ENCODE measurements at places on chromosomes 5 and 9.
A peak's percentile ranks its signal among the peaks of the same experiment; 100 is the strongest.

- DNase-seq = no peak
Observed at GRCh38 chr9:137721479-137721878, 102.7 kb downstream of the EHMT1 start.

GRCh38 chr5:175201393-175201792 is 242.6 kb downstream of the DRD1 start:
- DNase-seq = no peak

DNA sequence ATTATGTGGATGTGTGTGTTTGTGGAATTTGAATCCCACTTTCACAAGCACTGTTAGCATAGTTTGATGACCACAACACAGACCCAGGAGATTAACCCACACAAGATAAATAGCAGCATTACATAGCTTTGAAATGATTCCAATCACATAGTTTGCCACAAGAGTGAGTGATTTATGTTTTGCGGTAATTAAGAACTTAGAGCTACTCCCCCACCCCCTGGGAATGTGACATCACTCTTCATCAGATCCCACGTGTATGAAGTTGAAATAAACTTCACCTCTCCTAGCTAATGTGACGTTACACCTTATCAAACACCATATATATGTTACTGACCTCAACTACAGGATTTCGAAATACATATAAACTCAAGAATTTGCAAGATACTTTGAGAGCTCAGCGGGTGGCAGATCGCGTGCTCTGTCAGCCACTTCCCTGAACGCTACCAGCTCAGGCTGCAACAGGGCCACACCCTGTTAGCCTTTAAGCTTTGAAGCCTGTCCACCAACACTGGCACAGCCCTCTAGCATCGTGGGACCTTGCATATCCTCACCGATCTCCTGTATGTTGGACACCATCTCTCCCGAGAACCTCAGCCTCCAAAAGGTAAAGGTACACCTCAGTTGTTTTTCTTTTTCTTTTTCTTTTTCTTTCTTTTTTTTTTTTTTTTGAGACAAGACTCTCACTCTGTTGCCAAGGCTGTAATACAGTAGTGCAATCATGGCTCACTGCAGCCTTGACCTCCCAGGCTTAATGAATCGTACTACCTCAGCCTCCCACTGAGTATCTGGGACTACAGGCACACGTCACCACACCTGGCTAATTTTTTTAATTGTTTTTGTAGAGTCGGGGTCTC is 1.7 kb upstream of the AGTPBP1 start:
- DNase-seq = peak; percentile 12

DNA sequence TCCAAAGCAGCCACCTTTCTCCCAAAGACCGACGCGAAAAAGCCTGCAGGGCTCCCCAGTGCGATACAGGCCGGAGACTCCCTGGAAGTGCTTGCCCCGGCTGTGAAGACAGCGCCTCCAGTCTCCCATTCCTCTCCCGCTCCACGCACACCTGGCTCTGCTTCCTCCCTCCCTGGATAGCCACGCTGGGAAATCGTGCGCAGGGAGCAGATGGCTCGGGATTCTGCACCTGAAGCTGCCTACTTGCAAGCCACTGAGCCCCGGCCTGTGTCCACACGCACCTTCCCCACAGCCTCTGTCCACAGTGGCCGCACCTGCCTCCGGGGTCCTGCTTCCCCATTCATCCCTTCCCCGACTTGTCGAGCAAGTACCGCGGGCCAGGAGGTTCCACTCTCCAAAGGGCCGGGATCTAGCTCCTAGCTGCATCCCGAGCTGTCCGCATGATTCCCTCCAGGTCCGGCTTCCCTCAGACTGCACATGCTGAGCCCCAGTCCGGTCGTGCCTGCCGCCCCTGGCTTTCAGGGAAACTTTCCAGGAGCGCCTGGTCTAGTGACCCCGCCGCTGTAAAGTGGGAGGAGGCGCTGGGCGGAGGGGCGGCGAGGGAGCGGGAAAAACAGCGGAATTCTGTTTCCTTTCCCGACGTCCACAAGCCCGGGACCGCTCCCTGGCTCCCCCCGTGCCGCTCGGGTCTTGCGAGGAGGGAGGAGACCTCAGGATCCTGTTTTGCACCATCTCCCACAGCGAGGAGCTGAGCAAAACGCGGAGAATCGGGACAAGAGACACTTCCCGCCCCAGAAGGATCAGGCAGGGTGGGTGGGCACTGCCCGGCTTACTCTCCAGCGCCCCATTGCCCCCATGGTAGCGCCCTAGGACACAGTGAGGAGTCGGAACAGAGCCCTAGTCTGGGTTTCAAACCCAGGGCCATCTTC is 2.0 kb downstream of the SEMA6A start:
- DNase-seq = no peak

GRCh38 chr5:93800988-93801811 is 59.8 kb upstream of the POU5F2 start:
- peak; percentile 32 for DNase-seq

- peak; percentile 36 for DNase-seq
Observed at GRCh38 chr5:113166261-113166660, 189.7 kb downstream of the DCP2 start.

GRCh38 chr5:65244031-65244430 is 237.7 kb downstream of the ADAMTS6 start:
- DNase-seq = no peak

- DNase-seq = no peak
Observed at GRCh38 chr5:164636456-164636855, 1131.0 kb downstream of the MAT2B start.

GRCh38 chr5:180598316-180598701 is 7.0 kb upstream of the SCGB3A1 start:
- no peak for DNase-seq

GRCh38 chr5:42749020-42749419 is 7.6 kb upstream of the CCDC152 start:
- DNase-seq = no peak

GRCh38 chr5:133241179-133242092 is 189.6 kb downstream of the HSPA4 start:
- DNase-seq = no peak

- DNase-seq = peak; percentile 61
Observed at GRCh38 chr9:18721267-18721994, 247.5 kb downstream of the ADAMTSL1 start.

- no peak for DNase-seq
Observed at GRCh38 chr5:41526699-41527098, 16.3 kb upstream of the PLCXD3 start.

DNA sequence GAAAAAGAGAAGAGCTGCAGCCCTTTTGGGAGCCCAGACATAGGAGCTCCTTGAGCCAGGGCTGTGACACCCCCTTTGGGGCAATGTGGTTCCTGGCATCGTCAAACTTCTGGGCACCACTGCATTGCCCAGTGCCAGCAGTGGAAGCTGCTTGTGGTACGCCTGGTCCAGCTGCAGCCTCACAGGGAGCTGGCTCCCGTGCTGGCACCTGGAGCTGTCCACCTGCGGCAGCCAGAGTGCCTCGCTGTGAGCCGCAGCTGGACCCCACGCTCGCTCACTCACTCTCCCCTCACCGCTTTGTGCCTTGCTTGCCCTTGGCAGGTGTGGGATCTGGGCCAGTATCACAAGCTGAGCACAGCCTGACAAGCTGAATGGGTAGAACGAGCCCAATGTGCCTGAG is 1150.8 kb upstream of the CDH6 start:
- DNase-seq = no peak

GRCh38 chr5:31581498-31582099 is 49.5 kb downstream of the C5orf22 start:
- peak; percentile 27 for DNase-seq

DNA sequence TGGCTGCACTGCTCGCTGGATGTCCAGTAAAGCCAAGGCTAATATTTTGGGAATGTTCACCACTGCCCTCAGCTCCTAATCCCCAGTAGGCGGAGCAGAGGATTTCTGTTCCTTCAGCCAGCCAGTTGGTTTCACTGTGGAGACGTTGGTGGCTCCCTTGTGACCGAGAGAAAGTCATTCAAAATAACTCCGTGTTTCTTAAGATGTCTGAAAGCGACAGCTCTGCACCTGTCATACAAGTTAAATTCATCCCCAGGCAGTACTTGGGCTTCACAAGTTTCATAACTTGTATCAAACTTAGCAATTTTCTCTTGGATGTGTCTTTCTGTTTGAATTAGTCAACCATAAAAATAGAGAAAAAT is 382 bp upstream of the CDKN2B start:
- DNase-seq = no peak

DNA sequence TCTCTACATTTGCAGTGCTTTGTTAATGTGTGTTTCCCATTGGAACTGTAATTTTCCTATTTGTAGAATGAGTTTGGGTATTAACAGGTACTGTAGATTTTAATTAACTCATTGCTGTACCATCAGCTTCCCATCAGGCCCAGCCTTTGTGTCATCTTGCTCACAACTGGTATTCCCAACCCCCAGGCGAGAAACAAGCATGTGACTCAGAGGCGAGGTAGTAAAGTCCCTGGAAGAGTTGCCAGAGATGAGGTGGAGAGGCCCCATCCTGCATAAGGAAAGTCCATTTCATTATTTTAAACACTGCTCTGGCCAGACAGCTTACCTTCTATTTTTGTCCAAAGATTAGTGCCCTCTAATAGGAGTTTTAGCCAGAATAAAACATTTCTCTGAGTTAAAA is 29.9 kb downstream of the ADCY2 start:
- no peak for DNase-seq

DNA sequence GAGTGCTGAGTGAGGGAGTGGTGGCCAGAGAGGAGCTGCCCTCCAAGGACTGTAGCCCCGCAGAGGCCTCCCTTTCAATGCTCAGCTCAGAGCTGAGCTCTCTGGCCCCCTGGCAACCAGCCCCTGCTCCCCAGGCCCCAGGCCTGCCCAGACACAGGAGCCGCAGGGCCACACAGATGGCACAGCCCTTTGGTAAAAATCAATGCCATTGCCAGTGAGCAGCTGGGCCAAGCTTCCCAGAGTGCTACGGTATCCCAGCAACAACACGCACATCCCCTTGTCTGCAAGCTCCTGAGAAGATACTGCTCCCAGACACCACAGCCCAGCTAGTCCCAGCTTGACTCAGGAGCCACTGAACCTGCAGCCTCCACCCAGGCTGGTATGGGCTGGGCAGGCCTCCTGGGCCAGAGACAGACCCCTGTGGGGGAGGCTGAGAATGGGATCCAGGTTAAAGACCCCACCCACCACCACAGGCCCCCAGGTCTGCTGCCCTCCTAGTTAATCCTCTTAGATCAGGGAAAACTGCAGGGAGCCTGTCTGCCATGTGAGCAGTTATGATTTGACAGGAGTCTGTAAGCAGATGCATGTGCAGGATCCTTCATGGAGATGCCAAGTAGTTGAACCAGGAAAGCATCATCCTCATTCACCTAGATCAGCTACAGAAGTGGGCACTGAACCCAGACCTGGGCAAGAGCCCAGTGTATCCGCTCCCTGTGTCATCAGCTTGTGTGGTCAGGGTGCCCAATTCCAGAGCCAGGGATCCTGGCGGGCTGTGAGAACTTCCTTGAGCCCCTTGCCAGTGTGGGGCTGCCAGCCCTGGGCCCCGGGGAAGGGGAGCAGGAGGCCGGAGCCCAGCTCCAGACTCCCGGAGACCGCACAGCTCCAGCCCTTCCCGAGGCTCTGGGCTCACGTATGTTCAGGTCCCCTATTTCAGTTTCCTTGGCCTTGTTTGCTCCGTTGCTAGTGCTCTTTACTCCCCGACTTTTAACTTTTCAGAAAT is 26.7 kb upstream of the ADAMTS2 start:
- DNase-seq = no peak

DNA sequence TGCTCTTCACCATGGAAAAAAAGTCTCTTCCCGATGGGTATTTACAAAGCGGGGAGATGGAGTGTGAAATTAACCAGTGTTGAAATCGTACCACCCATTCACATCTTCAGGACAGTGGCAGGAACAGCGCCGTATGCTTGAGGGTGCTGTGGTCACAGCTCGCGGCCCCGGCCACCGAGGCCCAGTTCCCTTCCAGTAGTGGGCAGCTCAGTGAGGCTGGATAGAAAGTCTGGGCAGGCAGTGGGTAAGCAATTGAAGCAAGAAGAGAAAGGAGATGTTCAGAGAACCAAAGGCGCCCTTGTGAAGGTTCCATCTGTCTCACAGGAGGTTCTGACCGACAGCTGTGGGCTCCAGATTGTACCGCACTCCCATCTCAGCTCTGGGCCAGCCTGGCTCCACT is 59.1 kb downstream of the SECISBP2 start:
- no peak for DNase-seq

GRCh38 chr9:120531683-120532300 is 48.2 kb downstream of the CDK5RAP2 start:
- DNase-seq = peak; percentile 45

- DNase-seq = no peak
Observed at GRCh38 chr5:138346889-138347288, 5.6 kb upstream of the KDM3B start.

DNA sequence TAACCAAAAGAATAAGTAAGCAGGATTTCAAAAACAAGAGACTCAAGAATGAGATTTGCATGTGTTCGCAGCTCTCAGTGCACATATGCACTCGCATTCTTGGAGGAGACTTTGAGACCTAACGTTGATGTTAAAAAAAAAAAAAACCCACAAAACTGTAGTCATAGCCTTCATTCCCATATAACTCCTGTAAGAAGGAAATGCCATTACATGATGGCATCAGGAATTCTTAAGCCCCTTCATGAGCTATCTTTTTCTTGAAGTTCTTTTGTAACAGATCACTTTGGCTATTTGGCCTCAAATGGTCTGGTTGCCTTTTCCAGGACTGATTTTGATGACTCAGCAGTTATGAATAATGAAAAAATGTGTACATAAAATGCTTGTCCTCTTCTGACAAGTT is 113.8 kb downstream of the ALDH1A1 start:
- no peak for DNase-seq

DNA sequence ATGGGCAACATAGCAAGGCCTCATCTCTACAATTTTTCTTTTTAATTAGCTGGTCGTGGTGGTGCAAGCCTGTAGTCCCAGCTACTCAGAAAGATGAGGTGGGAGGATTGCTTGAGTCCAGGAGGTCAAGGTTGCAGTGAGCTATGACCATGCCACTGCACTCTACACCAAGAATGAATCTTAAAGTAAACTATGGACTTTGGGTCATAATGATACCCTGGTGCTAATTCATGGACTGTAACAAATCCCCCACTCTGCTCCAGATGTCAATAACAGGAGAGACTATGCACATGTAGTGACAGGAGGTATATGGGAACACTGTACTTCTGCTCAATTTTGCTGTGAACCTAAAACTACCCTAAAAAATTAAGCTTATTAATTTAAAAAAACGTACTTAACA is 155.4 kb downstream of the CEMIP2 start:
- no peak for DNase-seq

- DNase-seq = no peak
Observed at GRCh38 chr5:53445569-53445968, 34.9 kb upstream of the FST start.

DNA sequence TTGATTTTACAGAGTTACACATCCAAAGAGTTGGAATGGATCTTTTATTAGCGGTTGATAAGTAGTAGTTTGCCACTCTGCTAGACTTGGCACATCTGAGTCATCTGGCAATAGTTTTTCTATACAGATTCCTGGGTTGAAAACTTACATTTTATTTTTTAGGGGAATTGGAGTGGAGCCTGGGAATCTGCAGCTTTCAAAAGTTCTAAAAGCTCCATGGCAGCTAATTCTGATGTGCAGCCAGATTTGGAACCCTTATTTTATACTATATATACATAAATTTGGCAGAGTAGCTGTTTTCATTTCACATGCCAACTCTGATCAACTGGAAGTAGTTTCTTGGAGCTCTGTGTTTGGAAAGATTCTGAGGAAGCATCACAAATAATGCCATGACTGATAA is 715.5 kb downstream of the TLR4 start:
- DNase-seq = no peak

- DNase-seq = peak; percentile 73
Observed at GRCh38 chr5:148443998-148444397, 60.2 kb downstream of the FBXO38 start.

GRCh38 chr5:6634306-6634705 is 1.1 kb downstream of the SRD5A1 start:
- peak; percentile 37 for DNase-seq

GRCh38 chr5:119290161-119290569 is 65.7 kb upstream of the TNFAIP8 start:
- DNase-seq = no peak

- DNase-seq = peak; percentile 33
Observed at GRCh38 chr9:130118841-130119518, 53.2 kb upstream of the NCS1 start.
